Activated CD4-positive, alpha-beta T cell treated with anti-CD3 and anti-CD28 coated beads for 48 hours (primary cell): ENCODE measurements at places on chromosomes 12 and 14.

DNA sequence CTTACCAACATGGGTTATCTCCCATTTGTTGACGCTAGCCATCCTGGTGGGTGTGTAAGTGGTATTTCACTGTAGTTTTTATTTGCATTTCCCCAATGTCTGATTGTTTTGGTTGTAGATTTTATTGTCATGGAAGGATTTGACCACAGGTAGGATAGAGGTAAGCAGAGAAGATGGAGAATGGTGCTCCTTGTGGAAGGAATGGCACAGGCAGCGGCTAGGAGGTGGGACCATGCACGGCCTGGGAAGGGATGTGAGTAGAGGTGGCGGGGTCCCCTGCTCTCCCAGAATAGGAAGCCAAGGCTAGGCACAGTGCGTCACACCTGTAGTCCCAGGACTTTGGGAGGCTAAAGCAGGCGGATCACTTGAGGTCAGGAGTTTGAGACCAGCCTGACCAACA lies 41.4 kb downstream of the PHETA1 start:
- DNase-seq, result no peak

DNA sequence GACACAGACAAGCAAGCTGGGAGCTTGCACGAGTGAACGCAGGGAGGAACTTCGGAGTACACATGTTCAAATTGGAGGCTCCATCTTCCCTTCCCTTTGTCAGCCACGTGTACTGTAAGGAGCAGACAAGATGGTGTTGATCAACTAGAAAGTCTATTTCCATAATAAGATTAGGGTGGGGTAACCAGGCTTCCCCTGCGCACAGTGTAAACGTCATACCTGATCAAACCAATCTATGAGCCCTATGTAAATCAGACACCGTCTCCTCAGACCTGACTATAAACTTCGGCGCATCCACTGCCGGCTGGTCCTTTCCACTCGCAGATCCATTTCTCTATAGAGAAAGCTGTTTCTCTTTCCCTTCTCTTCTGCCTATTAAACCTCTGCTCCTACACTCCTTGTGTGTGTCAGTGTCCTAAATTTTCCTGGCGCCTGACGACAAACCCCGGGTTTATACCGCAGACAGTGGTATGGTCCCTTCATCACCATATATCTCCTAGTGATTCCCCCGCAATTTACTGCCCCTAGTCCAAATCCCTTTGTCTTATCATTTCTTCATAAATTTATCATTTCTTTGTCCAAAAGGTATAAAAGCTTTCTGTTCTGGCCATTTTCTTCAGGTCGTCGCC lies 7.5 kb upstream of the ETFBKMT start:
- no peak for DNase-seq

GRCh38 chr12:25135531-25136154 lies 59.3 kb downstream of the DNAI7 start:
- DNase-seq, result peak; percentile 53

DNA sequence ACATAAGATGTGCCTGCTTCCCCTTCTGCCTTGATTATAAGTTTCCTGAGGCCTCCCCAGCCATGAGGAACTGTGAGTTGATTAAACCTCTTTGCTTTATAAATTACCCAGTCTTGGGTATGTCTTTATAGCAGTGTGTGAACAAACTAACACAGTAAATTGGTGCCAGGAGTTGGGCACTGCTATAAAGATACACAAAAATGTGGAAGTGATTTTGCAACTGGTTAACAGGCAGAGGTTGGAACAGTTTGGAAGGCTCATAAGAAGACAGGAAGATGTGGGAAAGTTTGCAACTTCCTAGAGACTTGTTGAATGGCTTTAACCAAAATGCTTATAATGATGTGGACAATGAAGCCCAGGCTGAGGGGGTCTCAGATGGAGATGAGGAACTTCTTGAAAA lies 264.1 kb downstream of the DACT1 start:
- no peak for DNase-seq

DNA sequence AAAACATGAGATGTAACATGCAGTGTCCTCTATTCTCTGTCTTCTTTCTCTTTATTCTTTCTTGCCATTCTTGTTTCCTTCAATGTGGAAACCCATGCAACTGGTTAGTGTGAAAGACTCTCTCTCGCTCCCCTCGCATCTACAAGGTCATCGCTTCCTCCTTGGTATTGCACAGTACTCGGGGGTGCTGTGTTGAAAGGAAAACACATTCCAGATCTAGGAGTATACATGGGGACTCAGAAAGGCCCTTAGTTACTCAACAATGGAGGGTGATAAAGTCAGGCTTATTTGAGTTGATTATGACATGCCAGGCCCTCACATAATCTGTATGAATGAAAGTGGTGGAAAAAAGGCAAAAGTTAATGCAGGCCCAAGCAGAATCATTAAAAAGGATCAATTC lies 75.5 kb upstream of the OVCH1 start:
- DNase-seq, result no peak

DNA sequence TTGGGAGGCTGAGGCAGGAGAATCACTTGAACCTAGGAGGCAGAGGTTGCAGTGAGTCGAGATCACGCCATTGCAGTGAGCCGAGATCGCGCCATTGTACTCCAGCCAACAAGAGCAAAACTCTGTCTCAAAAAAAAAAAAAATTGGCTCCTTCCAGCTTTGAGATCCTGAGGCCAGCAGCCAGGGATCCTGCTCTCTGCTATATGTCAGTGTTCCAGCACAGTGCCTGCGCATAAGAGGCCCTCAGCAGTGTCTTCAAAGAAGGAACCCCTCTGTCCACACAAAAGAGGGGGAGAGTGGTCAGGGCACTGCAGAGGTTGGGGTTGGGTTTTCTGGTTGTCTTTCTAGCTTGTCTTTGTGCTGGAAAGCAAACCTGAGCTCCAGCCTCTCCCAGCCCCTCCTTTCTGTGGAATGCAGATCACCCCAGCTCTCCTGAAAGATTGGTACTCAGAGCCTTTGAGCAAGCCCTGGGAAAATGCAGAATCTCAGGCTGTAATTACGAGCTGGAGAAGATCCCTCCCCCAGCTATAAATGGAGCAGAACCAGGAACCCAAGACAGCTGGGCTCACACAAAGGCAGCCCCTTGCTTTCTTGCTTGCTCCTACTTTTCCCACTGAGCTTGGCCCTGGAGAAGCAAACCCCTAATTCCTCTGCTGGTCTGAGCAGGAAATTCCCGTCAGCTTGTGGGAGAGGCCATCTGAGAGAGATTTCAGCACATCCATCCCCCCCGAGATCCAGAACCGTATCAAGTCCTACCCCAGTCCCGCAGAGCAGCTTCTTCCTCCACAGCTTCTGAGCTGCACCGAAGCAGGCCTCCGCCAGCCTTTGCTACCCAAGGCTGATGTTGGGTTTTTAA lies 205.7 kb downstream of the ZFP36L1 start:
- no peak for DNase-seq

GRCh38 chr14:94143711-94144110 lies 14.3 kb upstream of the IFI27L2 start:
- no peak for DNase-seq

- no peak for DNase-seq
These were observed 1493.1 kb upstream of the FLRT2 start for GRCh38 chr14:84036840-84037239.

GRCh38 chr14:101508948-101509729 lies 52.2 kb upstream of the DIO3 start:
- DNase-seq, result no peak

DNA sequence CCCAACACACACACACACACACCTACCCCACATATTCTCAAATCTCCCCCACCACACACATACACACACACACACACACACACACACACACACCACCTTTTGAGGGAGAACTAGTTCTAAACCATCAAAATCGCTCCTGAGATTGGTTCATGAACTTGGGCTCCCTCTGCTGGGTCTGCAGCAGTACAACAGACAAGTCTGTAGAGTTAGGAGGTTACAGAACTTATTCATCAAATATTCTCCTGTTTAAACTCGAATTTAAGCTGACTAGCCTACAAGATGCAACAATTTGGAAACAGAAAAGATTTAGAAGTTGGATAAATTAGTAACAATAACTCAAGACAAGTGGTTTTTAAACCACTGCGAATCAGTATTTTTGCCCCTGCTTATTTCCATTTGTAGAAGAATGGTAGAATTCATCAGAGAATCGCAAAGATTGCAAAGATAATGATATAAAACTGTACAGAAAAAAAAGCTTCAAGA lies 136.4 kb upstream of the USP15 start:
- peak; percentile 59 for DNase-seq

DNA sequence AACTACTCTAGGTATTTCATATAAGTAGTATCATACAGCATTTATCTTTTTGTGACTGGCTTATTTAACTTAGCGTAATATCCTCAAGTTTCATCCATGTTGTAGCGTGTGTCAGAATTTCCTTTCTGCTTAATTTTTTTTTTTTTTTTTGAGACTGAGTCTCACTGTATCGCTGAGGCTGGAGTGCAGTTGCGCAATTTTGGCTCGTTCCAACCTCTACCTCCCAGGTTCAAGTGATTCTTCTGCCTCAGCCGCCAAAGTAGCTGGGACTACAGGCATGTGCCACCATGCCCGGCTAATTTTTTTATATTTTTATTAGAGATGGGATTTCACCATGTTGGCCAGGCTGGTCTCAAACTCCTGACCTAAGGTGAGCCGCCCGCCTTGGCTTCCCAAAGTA lies 28.9 kb downstream of the PNMA1 start:
- DNase-seq, result no peak

DNA sequence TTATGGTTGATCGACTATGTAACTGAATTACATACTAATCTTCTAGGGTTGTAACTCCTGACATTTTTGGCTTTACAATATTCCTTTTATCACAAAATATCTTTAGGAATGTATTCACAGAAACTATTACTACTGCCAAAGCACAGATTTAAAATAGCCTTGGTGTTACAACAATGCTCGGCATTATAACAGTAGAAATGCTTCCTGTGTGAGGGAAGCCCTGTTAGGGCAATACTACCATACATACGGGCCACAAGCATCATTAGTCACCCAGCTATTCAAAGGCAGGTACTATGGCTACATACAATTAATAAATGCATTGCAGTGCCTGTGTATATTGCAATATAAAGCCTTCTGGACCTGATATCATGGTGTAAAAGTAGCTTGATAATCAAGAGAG lies 517.8 kb downstream of the C12orf50 start:
- no peak for DNase-seq

- no peak for DNase-seq
These were observed 933.0 kb downstream of the DIO2 start for GRCh38 chr14:79278286-79278797.

DNA sequence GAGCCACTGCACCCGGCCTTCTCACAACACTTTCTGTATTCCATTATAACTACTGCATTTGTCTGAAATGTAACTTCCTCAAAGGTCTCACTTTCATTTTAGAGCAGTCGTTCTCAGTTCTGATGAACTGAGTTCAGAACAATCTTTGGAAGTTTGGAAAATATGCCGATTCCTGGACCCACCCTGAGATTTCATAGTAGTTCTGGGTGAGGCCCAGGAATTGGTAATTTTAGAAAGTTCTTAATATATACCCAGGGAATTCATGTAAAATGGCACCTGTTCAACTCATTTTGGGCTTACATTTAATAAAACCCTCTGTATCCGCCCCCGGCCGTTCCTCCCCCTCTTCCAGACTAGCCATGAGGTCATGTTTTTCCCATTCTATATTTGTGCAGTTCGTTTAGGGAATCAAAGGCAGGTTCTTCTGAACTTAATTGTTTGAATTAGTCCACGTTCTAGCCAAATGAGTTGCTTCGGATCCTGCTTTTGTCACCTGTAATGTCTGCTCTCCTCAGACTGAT lies 5.9 kb downstream of the GSG1 start:
- DNase-seq, result no peak

GRCh38 chr14:27187136-27187535 lies 589.3 kb upstream of the NOVA1 start:
- DNase-seq, result no peak

DNA sequence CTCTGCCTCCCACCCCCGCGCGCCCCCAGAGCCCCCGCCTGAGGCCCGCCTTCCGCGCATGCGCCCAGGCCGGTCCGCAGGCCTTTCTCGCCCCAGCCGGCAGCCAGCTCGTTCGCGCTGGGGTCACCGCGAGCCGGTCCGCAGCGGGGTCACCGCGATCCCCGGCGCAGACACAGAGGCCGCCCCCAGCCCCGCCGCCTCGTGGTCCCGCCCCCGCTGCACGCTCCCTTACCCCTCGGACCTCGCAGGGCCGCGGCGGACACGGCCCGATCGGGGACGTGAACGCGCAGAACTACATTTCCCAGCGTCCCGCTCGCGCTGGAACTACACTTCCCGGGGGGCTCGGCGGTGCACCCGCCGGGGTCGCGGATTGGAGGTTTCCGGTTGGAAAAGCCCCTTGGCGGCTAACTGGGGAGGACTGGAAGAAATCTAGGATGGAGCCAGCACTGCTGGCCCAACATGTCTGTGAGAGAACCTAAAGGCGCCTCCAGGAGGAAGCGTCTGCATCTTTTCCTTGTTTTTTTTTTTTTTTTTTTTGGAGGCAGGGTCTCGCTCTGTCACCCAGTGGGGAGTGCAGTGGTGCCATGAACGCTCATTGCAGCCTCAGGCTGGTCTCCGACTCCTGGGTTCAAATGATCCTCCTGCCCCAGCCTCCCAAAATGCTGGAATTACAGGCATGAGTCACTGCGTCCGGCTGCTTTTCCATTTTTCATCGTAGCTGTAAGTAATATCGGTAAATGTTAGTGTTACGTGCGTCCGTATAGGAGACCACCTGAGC lies at the start of gene ZNF605:
Gene ZNF605, minus strand, starts transcription at position 296 of the 778 bp plus-strand sequence. CDS start 10,671 bp downstream, outside the sequence.
- DNase-seq, result peak; percentile 89

- DNase-seq, result no peak
These were observed 789.4 kb upstream of the TBX3 start for GRCh38 chr12:115473257-115473956.

DNA sequence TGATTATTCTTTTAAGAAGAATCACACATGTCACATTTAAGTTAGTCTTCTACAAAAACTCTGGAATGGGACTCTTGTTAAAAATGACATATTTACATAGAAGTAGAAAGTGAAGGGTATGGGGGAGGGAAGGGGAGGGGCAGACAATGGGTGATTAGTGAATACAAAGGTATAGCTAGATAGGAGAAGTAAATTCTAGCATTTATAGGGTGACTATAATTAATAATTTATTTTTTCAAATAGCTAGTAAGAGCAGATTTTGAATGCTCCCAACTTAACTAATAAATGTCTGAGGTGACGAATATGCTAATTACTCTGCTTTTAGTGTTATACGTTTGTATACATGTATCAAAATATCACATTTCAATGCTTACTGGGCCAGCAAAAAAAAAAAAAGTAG lies 59.4 kb downstream of the BLTP3B start:
- no peak for DNase-seq
